ENCODE measurements at places on chromosomes 12 and 14.

DNA sequence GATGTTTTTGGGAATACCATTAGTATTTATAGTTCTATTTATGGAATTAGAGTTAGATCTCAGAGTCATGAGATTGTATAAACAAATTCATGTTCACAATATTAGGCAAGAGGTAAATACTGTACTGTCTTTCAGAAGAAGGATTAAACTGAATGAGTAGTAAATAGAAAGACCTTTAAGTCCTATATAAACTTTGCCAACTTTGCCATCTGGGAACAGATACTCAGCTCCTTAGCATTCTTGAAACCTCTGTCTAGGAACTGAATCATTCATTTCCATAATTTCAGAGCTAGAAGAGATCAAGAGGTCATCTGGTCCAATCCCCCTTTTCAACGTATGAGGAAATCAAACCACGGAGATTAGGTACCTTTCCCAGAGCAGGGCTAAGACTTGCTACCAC is 141.1 kb downstream of the CAND1 start:
- DNase-seq, result no peak

GRCh38 chr14:57999471-57999870 is 133.6 kb upstream of the SLC35F4 start:
- no peak for DNase-seq

DNA sequence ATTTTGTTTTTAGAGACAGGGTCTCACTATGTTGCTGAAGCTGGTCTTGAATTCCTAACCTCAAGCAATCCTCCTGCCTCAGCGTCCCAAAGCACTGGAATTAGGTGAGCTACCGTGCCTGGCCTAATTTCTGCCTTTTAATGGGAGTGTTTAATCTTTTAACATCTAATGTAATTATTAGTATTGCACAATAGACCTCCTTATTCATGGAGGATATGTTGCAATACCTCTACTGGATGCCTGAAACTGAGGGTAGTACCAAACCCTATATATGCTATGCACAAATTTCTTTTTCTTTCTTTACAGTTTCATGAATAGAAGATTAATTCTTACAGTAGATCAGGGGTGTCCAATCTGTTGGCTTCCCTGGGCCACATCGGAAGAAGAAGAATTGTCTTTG is 47.8 kb downstream of the MYRFL start:
- DNase-seq, result no peak

DNA sequence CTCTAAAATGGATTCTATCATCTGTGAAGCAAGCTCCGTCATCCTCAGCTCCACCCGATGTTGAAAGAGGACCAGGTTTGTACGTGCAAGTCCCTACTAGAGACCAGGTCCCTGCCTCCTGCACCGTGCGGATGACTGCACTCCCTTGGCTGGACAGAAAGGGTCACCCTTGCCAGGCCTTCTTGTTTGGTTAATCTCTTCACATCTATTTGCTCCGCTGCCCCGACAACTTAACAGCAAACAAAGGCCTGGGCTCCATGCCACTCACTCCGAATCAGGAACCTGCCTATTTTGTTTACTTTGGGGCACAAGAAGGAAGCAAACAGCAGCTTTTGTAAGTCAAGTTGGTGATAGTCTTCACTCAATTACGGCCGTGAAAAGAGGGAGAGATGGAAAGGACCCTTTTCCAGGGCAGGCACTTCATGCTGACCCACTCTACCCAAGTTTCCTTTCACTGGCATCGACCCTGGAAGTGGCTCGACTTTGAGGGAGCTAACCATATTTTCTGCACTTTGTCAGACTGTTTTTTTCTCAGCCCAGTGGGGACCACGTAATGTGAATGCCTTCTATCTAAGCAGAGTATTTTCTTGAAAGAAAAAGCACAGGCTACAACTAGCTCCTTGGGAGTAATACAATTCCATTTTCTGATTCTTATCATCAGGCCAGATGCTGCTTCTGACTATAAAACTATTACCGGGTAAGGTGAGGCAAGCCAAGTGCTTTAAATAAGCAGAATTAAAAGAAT is 202.6 kb downstream of the FOXN3 start:
- no peak for DNase-seq

GRCh38 chr12:12788675-12789368 is 3.4 kb downstream of the APOLD1 start:
- no peak for DNase-seq

- no peak for DNase-seq
Measured at GRCh38 chr12:106425061-106425702, 67.6 kb downstream of the POLR3B start.

DNA sequence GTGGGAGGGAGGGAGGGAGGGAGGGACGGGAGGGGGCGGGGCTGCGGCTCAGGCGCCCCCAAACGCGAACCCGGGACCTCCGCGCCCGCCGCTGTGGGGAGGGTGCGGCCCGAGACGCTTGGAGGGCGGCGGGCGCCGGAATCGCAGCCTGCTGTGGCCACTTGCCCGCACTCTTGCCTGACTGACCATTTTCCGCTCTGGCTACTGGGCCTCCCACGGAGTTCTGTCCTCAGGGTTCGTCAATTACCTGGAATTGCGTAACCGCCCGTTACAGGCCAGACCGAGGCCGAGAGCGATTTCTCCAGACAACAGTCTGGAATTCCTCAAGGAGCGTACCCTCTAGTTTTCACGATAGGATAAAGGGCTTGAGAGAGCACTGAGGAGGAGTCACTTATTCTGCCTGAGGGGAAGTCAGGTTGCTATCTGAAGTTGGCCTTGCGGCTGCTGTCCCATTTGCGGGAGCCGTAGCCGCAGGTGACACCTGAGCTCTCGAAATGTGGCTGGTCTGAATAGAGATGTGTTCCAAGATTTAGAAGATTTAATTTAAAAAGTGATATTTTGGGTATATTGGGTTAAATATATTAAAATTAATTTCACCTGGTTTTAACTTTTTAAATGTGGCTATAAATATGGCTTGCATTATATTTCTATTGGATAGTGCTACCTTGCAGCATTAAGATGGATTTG is 446 bp upstream of the ZNF641 start:
- no peak for DNase-seq

- no peak for DNase-seq
Measured at GRCh38 chr12:167959-168600, 45.9 kb downstream of the SLC6A12 start.

GRCh38 chr12:75712223-75712622 is 200.8 kb upstream of the KRR1 start:
- DNase-seq, result no peak

DNA sequence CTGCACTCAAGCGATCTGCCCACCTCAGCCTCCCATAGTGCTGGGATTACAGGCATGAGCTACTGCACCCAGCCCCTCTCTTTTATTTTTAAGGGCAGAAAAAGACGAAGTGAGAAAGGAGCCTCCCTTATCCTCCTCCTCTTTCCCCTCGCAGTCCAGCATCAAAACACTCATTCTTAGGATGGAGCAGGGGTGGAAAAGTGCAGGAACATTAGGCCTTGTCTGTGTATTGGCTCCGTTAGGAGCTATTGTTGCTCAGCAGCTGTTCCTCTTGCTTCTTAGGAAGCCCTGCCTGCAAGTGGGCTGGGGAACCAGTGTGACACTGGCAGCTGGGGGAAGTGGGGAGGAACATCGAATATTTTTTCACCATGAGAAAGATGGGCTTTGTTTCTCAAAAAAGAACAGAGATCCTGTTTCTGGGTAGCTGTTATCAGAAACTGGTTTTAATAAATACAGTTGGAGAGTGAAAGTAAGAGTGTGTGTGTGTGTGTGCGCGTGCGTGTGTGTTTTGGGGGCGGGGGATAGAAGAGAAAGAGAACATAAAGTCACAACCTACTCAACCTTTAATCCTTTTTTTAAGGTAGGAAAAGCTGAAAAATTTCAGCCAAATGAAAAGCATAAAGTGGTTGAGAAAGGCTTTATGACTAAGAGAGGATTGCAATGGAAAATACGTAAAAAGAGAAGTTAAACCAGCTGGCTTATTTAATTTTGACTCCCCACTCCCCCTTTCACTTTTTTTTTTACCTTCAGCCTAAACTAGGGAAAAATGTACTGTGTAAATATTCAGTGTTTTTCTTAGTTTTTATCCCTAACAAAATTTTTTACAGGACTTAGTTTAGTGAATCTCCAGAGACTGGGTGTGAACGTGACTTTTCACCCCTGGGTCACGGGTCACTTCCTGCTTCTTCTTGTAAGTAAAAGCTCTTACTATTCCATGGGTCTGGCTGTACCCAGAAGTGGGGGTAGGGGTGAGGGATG is 197.2 kb upstream of the PLEKHG7 start:
- no peak for DNase-seq

DNA sequence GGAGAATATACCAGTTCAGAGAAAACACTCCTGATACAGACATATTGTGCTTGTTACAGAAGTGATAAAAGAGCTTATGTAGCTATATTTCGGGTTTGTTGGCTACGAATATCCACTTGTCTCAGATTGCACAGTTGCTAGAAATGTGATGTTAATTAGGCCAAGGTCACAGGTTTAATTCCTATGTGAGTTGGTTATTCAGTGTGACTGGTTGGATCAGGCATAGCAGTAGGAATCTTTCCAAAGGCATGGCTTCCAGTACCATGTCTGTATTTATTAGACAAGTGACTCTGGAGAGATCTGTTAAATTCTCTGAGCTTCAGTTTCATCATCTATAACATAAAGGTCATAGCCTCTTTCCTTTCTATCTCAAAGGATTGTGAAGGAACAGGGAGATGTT is 152.7 kb upstream of the KITLG start:
- no peak for DNase-seq

GRCh38 chr14:70702161-70702560 is 60.4 kb downstream of the TTC9 start:
- no peak for DNase-seq

- DNase-seq, result no peak
Measured at GRCh38 chr14:40119765-40120164, 687.5 kb upstream of the FBXO33 start.

DNA sequence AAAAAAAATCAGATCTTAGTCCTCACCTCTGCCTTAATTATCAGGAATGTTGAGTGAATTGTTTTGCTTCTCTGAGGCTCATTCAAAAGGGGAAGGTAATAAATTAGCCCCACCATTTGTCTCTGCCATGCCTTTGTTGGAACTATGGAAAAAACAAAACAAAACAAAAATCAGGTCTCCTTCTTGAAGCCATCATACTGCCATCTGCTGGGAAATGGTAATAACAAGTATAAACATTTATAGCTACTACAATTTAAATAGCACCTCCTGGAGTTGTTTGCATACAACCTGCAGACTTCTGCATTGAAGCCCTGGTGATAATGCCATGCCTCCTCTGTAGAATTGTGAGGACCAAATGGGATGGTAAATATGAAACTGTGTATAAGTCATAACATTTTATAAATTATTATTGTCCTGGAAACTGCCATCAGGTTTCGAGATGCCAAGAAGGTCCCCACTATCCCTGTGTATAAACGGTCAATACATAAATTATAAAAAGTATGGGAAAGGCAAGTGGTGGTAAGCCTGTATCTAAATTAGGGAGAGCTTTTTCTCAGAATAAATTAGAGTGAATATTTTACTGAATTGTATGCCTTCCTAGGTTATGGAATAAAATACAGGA is 87.2 kb upstream of the FGD4 start:
- no peak for DNase-seq

DNA sequence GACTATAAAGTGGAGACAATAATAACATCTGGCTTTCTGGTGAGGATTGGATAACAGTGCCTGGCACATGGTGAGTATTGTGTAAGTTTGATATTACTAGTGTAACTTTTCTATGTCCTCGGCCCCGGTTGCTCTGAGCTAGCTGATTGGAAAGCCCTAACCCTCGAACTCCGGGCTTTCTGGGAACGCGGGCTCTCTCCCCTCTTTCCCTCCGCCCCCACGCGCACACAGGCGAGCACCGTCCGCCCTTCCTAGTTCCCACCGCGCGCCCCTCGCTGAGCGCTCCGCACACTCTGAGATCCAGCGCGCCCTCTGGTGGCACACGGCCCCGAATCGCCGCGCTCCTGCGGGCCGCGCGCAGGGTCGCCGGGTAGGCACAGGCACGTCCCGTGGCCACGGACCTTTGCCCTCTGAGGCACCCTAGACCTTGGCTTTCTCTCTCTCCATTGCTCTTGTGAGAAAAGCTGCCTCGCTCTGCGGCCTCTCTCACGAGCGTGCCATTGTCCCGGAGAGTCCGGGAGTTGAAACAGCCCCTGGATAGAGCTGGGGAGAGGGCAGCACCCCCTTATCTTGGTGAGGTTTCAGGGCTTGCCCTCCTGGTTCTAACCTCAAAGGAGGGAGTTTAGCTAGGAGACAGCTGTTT is 23.2 kb upstream of the ESRRB start:
- DNase-seq, result no peak

GRCh38 chr12:47714826-47715386 is 9.1 kb upstream of the RPAP3 start:
- no peak for DNase-seq

DNA sequence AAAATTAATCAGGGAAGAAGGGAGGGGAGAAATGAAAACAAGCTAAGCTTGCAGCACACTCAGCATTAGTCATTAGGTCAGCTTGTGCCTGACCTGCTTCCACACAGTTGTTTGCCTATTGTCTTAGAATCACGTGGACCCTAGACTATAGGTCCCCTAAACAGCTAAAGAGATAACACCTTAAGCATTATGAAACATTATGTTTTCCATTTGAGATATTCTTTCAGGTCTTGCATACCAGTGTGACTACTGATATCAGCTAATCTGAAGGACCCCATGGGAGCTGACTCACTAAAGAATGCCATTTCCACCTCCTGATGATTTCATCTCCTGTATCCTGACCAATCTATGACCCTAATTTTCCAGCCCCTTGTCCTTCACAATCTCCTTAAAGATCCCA is 154.1 kb upstream of the FUT8 start:
- no peak for DNase-seq

DNA sequence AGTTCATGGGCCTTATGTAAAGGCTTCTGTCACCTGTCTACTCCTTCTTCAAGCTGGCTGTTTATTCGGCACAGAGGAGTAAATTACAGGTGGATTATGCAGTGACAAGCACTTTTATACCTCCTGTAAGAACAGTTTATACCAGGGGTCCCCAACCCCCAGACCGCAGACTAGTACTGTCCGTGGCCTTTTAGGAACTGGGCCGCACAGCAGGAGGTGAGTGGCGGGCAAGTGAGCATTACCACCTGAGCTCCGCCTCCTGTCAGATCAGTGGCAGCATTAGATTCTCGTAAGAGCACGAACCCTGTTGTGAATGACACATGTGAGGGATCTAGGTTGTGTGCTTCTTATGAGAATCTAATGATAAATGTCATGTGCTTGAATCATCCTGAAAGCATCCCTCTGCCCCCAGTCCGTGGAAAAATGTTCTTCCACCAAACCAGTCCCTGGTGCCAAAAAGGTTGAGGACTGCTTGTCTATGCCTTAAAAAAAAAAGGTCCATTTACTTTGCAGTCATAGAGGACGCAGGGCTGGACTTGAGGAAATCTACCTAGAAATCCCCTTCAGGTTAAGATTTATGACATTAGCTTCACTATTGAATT is 78.8 kb downstream of the ETV6 start:
- no peak for DNase-seq

GRCh38 chr14:70472253-70473159 is 20.5 kb downstream of the ADAM21 start:
- no peak for DNase-seq

DNA sequence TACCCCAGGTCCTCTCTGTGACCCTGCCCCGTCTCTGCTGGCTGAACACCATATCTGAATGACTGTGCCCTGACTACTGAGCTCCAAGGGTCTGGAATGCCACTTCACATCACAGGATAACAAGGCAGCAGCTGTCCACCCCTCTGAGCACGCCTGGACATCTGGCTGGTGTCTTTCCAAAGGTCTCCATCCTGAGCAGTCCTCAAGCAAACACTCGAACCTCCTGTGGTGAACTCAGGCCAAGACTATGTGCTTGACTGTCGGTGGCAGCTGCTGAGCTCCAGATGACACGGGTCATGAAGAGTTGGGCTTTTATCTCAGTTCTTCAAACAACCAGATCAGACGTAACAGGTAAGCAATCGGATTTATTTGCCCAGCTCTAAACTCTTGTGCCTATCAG is 117.2 kb upstream of the BCL2L14 start:
- no peak for DNase-seq

- no peak for DNase-seq
Measured at GRCh38 chr12:107468182-107468581, 217.4 kb upstream of the PWP1 start.

All from GOT3 (cell line).